ENCODE measurements at places on chromosomes 6 and 20.

GRCh38 chr6:7646394-7646793, 56.4 kb downstream of the SNRNP48 start:
- no peak for DNase-seq

GRCh38 chr6:86256615-86257187, 614.0 kb upstream of the SYNCRIP start:
- DNase-seq = no peak

DNA sequence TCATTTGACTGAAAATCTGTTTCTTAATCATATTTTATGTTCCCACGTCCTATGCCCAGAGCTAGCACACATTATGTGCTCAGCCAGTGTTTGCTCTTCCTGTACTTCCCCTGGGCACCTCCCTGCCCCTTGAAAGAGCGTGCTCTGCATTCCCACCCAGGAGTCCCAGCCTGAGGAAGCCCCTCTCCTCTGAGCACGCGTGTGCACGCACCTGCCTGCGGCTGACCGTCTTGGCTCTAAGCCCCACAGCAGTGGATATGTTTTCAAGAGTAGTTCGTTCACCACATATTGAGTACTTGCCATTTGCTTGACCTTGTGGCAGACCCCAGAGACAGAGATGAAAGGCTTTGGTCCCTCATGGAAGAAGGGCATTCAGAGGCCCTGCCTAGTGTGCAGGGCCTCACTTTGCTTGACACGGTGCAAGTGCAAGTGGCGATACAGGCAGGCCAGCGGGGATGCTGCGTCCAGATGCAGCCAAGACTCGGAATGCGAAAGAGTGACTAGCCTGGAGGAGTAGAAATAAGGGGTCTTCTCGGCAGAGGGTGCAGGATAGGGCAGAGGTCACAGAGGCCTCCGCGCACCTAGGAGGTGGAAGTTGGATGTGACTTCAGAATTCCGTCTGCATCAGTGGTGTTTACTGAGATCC, 14.1 kb downstream of the SYNDIG1 start:
- no peak for DNase-seq

DNA sequence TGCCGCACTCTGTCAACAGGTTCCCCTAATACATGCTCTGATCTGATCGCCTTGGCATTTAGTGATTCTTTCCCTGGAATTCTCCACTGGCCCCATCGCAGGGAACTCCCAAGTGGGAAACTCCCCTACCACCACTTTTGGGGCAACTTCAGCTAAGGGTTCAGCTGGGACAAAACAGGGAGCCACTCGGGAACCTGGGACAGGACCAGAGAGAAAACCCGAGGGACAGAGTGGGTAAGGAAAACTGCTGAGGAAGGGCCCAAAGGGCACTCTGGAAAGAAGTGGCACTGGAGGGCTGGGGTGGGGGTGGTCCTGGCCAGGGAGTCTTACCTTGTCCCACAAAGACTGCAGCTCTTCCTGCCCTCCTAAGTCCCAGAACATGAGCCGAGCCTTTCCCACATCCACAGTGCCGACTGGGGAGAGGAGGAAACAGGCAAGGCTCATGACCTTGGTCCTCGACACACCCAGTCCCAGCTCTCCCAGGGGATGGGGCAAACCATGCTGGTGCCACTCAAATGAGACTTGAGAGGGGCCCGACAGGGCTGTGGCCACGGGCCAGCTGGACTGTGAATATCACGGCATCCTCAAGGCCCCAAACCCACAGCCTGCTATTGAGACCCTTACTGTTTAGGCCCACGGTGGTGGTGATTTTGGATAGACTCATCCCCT, 1.6 kb downstream of the ARFRP1 start:
- DNase-seq = no peak

DNA sequence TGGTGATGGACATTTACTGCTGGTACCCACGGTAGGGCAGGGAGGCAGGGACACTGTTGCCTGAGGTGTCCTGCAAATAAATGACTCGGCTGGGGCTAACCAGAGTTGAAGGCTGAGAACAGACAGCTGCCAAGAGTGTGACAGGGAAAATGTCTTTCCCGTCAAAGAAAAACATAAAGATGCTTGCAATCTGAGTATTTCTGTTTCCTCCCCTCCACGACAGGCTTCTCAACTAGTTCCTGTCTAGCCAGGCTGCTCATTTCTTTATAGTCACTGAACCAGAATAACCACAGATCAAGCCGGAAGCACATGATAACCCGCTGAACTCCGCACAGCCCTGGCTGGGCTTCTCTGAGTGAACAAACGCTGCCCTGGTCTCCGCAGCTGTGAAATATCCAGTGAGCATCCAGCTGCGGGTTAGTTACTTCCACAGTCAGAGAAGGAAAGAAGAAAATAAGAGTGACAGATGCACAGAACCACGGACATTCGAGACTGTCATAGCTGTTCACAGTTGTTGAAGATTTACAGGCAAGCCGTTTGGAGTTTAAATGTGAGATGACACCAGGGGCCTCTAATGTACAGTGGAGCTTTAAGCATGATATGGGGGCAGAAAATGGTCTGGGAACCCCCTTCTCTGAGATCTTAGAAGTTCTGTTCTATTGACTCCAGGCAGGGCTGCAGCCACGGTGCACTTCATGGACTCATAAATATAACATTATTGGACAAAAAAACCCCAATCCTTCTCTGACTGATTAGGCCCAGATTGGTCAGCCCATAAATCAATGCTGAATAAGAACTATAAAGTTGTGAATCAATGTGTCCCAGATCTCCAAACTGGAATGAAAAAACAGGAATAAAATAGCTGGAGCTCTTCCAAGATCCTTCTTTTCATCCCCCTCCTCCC, 299.9 kb upstream of the SUPT3H start:
- no peak for DNase-seq

- no peak for DNase-seq
Measured at GRCh38 chr6:64750910-64751309, 956.1 kb downstream of the EYS start.

- no peak for DNase-seq
Measured at GRCh38 chr6:7649037-7649810, 59.2 kb downstream of the SNRNP48 start.

DNA sequence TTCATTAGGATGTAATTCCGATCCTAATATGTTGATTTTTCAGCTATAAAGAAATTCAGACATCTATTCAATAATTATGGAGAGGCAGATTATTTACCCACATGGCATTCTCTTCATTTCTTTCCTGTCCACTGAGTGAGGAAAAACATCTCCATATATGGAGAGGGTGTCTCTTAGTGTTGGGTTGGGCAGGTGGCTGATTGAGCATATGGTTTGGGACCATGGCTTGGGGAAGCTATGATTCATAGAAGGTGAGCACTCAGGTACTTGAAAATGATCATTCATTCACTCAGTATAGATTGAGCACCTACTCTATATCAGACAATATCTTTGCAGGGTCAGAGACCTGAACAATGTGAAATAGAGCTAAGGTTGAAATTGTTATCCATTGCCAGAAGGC, 41.3 kb upstream of the IL20RA start:
- no peak for DNase-seq

GRCh38 chr6:118739696-118740353, 88.4 kb upstream of the CEP85L start:
- DNase-seq = no peak

GRCh38 chr6:2739335-2739734, 11.4 kb downstream of the MYLK4 start:
- no peak for DNase-seq

GRCh38 chr6:102068349-102068929, 674.9 kb downstream of the GRIK2 start:
- no peak for DNase-seq

DNA sequence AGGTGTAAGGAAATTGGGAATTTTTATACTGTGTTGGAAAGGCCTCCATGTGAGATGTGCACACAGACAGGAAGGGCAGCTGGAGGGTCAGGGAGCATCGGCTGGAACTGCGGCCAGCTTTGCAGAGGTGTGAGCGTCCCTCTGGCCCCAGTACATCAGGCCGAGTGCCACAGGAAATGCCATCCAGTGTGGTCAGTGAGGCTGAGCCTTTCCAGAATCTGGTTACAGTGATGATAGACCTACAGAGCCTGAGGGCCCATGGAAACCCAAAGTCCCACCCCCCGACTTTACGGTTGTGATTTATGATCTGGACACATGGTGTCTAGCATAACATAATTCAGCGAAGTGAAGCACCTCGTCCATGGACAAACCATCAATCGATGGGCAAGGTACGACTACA, 137.3 kb upstream of the PDE10A start:
- DNase-seq = no peak

DNA sequence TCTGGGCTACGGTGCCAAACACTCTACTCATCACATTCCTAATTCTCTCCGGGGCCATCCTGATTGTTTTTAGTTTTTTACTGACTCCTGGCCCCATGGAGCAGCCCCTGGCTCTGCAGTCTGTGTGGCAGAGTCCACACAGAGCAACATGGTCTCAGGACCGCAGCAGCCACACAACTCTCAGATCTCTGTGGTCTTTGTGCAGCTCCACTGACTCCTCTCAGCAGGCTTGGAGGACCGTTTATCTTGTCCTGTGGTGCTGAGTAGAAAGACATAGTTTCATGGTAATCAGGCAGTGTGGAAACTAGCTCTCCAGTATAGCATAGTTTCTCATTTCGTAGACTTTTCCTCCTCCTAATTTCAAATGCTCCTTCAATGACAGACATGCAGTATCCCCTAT, 168.4 kb downstream of the EDN1 start:
- no peak for DNase-seq

GRCh38 chr6:52515219-52515960, 61.5 kb downstream of the TRAM2 start:
- DNase-seq = no peak

GRCh38 chr20:62900052-62900691, 26.1 kb downstream of the DIDO1 start:
- DNase-seq = peak; percentile 47

GRCh38 chr6:39037707-39038106, 10.9 kb upstream of the GLP1R start:
- DNase-seq = no peak

GRCh38 chr6:167925026-167925425, 72.4 kb upstream of the KIF25 start:
- DNase-seq = no peak

DNA sequence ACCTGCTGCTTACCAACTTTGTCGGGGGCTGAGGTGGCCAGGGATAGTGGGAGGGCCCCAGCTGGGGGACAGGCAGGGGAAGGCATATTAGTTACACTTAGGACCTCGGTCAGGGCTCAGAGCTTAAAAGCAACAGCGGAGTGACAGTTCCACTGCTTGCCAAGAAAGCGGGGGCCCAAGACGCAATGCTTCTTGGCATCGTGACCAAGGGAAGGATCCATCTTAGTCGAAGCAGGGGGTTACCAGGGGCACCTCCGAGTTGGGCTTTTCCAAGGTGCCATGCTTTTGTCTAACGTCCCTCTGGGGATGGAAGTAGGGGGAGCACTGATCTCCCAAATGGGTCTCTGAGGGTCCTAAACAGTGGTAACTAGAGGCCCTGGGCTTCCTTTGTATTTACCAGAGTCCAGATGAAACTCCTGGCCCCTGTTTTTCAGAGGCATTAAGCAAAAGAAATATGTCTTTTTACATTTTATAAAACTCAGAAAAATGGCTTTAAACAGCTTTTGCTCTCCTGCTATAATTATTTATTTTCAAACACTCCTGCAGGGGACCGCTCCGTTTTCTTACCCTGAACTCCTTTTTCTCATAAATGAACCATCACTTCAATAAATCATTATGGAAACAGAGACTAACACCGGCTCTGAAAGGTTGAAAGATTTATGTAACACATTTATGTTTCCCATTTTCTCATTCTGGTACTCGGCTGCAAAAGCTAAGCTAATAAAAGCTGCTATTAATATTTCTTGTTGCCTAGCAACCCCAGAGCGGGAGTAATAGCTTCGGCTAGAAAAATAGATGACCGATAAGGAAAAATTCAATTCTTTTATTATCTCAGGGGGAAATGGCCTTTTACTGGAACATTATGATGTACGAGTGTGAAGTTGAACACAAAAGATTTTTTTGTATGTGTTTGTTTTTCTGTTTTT, 100.4 kb downstream of the TOX2 start:
- no peak for DNase-seq

- no peak for DNase-seq
Measured at GRCh38 chr6:27546522-27546921, 73.6 kb upstream of the ZNF184 start.

DNA sequence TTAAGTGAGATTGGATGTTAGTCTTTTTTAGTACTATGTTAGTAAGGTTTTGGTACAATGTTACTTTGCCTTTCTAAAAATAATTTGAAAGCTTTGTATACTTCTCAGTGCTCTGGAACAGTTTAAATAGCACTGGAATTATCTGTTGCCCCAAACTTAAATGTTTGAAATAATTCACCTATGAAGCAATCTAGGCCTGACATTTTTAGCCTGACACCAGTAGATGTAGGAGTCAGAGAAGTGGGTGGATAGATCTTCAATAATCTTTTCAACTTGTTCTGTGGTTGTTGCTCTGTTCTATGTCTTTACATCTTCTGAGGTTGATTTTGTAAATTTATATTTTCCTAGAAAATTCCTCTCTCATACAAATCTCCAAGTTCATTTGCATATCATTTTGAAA, 103.1 kb upstream of the ADGRF1 start:
- DNase-seq = no peak

DNA sequence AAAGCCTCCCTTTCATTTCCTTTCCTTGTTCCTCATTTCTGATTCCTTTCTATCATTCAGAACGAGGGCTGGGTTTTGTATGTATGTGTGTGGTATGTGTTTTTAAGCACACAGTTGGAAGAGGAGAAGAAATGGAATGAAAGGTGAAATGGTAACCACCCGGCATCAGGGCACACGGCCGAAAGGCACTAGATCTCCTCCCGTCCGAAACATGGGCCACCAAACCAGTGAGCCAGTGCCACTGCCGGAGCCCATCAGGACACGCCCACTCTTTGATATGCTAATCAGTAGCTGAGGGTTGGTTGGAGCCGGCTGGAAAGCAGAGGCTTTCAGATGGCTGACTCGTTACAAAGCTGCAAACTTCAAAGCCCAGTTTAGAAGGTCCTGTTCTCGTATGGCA, 228.6 kb upstream of the JARID2 start:
- DNase-seq = no peak

DNA sequence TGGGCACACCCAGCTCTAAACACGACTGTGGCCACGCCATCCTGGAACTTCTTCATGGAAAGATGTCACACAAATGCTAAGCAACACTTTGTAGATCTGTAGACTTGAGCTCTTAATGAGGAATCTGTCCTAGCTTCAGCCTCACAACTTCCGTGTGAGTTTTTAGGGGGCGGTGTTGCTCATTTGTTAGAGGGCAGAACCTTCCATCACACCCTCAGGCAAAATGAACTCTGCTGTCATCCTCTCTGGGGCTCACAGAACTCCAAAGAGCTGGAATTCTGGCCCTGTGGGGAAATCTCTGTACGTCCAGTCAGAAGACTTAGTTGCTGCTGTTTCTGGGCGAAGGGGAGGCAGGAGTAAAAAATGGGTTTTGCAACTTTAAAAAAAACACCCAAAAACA, 49.8 kb downstream of the NRN1 start:
- no peak for DNase-seq

DNA sequence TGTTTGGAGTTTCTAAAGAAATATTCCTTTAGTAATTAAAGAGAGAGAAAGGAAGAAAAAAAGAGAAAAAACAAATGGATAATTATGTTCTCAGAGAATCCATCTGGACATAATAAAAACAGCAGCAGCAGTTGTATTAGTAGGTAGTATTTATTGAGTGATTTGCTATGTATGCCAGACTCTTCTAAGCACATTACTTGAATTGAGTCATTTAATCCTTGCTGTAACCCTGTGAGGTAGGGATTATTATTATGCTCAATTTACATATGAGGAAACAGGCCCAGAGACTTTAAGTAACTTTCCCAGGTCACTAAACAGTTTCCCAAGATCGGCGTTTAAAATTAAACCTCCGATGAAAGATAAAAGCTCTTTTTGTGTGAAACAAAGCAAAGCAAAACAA, 238.8 kb downstream of the TSHZ2 start:
- no peak for DNase-seq

All from stimulated activated CD8-positive, alpha-beta memory T cell treated with anti-CD3 and anti-CD28 coated beads, Interleukin-7, amount 100 ng/mL, for 24 hours (primary cell).